ENCODE measurements at places on chromosomes 12 and 14.

- DNase-seq = no peak
These were observed 393.5 kb downstream of the CCDC91 start for GRCh38 chr12:28583701-28584261.

- DNase-seq = no peak
These were observed 7.5 kb downstream of the C14orf180 start for GRCh38 chr14:104586832-104587620.

DNA sequence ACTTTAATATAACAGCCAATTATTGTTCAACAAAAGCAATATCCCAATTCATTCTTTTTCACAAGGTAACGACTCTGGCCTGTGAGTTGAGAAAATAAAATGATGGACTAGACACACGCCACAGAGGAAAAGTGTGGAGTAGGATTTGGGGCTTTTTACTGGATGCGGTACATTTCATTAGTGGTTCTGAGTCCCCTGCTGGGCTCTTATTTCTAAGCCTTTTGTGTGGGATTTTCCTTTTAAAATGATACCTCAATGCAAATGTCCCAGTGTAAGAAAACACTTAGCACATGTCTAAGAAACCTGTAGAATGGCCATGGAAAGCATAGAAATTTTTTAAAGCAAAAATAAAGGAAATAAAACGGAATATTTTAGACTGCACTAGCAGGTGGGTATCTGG is 73.4 kb downstream of the C12orf42 start:
- DNase-seq = no peak

GRCh38 chr12:40002178-40003169 is 103.4 kb downstream of the SLC2A13 start:
- DNase-seq = no peak

DNA sequence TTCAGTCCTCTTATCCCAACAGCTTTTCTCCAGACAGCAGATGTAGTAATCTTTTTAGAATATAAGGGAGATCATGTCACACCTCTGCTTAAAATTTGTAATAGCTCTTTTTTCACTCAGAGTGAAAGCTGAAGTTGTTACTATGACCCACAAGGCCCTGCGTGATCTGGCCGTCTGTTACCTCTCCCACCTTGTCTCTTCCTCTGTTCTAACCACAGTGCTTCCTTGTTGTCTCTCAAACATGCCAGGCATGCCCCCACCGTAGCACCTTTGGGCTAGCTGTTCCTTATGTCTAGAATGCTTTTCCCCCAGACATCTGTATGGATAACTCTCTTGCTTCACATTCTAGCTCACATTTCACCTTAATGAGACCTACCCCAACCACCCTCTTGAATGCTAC is 6.5 kb downstream of the NECAP1 start:
- no peak for DNase-seq

DNA sequence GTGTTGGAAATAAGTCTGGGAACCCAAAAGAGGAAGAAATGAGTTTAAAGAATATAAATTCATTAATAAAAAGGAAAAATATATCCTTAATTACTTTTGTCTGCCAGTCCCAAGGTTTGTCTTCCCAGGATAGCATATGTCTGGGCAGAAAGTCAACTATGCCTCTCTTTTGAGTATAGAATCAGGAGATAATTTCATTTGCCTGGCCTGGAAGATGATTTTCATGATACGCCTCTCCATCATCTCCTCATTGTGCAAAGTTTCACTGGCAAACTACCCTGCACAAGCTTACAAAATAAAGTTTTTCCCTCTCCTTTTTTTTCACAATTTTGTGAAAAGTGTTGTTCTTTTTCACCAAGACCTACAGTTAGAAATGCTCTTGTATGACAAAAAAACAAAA is 340.8 kb downstream of the EGLN3 start:
- no peak for DNase-seq

GRCh38 chr14:22878271-22879246 is 4.5 kb upstream of the REM2 start:
- DNase-seq = no peak

Data from putamen (tissue), 1 donor.